ENCODE measurements at places on chromosomes 7 and 10.

DNA sequence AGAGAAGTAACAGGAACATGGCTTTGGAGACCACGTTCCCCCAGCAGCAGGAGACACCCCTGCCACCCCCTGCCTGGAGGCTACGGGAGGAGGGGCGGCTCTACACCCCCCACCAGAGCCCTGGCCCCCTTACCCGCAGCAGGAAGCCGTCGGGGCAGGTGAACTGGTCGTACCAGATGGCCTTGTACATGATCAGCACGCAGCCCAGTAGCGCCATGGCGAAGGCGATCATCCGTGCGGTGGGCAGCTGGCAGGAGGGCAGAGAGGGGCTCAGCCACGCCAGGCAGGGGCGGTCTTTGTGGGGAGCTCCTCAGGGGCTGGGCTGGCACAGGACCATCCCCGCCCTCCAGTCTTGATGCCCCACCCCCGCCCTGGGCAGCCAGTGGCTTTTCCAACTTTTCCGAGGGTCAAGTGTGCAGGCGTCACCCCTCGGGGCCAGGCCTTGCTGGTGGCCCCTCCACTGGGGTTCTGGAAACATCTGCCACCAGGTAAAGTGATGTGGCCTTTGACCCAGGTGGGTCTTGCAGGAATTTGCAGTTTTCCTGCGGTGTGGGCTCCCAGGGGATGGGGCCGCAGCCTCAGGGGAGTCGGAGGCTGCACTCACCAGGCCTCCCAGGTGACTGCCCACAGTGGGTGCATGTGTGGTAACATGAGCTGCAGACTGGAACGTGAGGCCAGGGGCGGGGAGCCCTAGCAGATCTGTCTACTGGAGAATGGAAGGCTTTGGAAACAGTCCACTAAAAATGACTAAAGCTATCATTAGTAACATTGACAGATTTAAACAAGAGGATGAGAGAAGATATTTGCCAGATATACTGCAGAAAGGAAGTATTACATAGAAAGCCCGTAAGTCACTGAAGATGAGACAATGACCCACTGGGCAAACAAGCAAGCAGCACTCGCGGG lies 9.7 kb downstream of the CALY start:
- H3K4me3 ChIP-seq: no peak overlapping the region
- DNase-seq: peak; percentile 44
- H3K27ac ChIP-seq: no peak overlapping the region
- peaks cover 67% of the 10 kb centered on the region for H3K27me3 ChIP-seq

- DNase-seq: peak; percentile 55
- no peak overlapping the region for H3K27ac ChIP-seq
- H3K4me1 ChIP-seq: no peaks in the 10 kb centered on the region
- no peaks in the 10 kb centered on the region for H3K36me3 ChIP-seq
- H3K27me3 ChIP-seq: no peaks in the 10 kb centered on the region
- H3K4me3 ChIP-seq: no peak overlapping the region
These were observed 52.4 kb downstream of the CALD1 start for GRCh38 chr7:134831862-134832261.

DNA sequence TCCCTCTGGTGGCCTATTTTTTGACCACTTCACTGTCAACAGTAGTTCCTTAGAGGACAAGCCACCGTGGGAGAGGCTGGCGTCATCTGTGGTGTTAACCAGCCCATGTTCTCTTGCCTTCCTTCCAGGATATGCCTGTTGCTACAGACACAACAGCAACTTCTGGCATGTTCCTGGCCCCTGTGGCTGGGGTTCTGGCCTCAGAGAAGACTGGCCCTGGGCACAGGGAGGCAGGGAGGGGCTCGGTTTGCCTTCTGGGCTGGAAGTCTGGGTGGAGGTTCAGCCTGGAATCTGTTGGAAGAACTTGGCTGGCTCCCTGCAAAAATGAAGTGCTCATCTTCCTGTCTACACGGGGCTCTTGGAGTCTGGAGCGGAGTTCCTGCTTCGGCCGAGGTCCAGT lies 25.7 kb downstream of the GOLGA7B start:
- DNase-seq: no peak
- H3K4me1 ChIP-seq: no peaks in the 10 kb centered on the region
- H3K36me3 ChIP-seq: no peaks in the 10 kb centered on the region
- H3K4me3 ChIP-seq: no peak overlapping the region
- no peaks in the 10 kb centered on the region for H3K27me3 ChIP-seq

DNA sequence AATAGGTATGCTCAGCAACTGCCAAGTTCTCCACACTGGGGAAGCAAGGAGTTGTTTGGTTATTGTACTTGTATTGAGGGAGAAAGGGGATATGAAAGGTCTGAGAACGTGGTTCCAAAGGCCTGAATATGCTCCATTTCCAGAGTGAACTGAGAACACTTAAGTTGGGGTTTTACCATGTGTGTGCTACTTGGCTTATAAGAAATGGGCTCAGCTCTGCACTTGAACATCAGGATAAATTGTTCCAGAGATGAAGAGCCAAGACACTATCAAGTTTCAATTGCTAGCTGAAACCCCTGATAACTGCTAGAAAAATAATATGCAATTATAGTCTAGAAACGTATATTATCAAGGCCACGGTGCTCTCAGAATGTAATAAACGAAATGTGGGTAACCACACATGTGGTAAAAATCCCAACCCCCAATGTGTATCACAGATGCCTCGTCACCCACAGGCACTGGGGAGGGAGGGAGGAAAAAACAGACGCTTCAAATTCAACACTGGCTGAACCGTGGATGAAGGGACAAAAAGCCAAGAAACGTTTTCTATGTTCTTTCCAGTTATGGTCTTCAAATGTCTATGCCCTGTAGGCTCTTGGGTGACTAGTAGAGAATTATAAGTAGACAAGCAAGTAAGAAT lies 16.3 kb downstream of the ELMO1 start:
- H3K4me1 ChIP-seq: no peaks in the 10 kb centered on the region
- no peak overlapping the region for H3K27ac ChIP-seq
- H3K36me3 ChIP-seq: no peaks in the 10 kb centered on the region
- no peak for DNase-seq
- no peaks in the 10 kb centered on the region for H3K27me3 ChIP-seq

DNA sequence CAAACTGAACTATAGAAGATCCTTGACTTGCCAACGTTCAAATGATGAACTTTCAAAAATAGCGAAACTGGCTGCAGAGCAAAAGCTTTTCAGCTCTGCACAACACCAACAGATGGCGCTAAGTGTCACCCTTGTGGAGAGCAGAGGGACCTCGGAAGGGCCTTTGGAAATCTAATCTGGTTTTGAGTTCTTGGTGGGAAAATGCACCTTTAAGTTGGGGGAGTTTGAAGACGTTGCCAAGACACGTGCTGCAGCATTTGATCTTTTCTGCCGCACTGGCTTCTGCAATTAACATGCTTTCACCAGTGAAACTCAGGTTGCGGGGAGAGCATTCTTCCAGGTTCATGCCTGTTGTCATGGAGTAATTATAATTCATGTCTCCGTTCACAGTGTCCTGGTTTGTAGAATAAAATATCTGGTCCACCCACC lies 26.3 kb upstream of the WDR11 start:
- H3K4me3 ChIP-seq: no peak overlapping the region
- H3K27ac ChIP-seq: no peak overlapping the region
- no peaks in the 10 kb centered on the region for H3K4me1 ChIP-seq
- no peaks in the 10 kb centered on the region for H3K36me3 ChIP-seq

DNA sequence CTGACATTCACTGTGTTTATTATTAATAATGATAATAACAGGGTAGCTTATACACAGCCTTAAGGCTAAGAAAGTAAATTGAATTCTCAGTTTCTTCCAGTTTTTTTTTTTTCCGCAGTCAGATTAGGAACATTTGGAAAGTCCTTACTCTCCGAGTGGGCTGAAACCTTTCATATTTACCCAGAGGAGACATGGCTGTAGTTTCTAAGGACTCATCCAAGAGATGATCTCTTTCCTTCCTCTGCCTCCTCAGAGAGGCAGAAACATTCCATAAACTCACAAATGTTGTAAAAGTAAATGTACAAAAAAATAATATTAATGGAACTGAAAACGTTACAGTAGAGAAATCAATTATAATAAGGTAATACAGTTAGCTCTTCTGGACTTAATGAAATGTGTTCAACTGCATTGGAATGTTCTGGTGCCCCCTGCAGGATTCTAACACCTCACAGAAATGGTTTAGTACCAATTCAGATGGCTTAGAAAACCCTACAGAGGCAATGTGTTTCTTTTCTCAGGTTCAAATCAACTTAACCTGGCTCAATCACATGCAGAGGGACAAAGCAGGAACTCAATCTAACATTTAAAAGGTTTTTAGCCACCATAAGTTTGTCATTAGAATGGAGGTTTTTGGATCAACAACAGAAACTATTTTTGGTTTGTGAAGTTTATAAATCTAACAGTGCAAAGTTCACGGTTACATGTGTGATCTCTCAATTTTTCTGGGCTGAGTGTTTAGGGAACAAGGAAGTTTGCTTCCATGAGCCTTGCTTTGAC lies 71.7 kb downstream of the ICA1 start:
- no peaks in the 10 kb centered on the region for H3K36me3 ChIP-seq
- no peak overlapping the region for H3K4me3 ChIP-seq
- peaks cover 9% of the 10 kb centered on the region for H3K4me1 ChIP-seq
- no peak for DNase-seq

GRCh38 chr7:47953822-47954221 lies 5.6 kb upstream of the PKD1L1 start:
- H3K27ac ChIP-seq: no peak overlapping the region
- H3K4me1 ChIP-seq: no peaks in the 10 kb centered on the region
- no peak overlapping the region for H3K4me3 ChIP-seq
- peaks cover 2% of the 10 kb centered on the region for H3K36me3 ChIP-seq
- DNase-seq: no peak

GRCh38 chr7:125927556-125927955 lies 997.9 kb upstream of the POT1 start:
- DNase-seq: no peak
- no peaks in the 10 kb centered on the region for H3K36me3 ChIP-seq
- H3K27ac ChIP-seq: no peak overlapping the region
- H3K4me1 ChIP-seq: no peaks in the 10 kb centered on the region
- no peaks in the 10 kb centered on the region for H3K27me3 ChIP-seq
- no peak overlapping the region for H3K4me3 ChIP-seq

DNA sequence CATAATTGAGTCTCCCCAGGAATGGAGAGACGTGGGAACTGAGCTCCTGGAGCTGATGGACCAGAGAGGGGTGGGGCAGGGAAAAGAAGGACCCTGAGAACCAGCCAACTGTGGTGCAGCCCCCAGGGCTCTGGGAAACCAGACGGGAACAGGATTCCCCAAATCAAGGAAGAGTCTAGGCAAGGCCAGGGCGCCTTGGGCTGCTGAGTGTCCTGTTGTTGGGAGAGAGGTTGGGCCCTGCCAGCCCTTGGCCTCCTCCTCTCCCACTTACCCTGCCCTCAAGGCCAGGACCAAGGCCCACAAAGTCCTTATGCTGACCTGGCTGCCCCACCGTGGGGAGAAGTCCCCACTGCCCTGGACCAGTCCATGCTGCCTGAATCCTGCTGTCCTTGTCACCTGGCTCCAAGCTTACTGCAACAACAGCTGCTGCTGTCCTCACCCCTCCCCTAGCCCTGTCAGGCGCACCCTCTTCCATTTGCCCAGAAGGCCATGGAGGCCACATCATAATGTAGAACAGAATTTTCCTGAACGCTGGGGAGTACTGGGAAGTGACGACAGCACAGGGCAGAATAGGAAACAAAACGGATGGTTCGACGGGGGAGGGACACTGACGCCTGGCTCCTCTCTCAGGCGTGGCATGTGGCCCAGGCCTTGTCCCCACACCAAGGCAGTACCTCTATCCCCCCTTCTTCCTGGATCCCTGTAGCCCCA lies 132.9 kb upstream of the ZMIZ1 start:
- H3K27me3 ChIP-seq: no peaks in the 10 kb centered on the region
- H3K36me3 ChIP-seq: no peaks in the 10 kb centered on the region
- H3K4me3 ChIP-seq: no peak overlapping the region

DNA sequence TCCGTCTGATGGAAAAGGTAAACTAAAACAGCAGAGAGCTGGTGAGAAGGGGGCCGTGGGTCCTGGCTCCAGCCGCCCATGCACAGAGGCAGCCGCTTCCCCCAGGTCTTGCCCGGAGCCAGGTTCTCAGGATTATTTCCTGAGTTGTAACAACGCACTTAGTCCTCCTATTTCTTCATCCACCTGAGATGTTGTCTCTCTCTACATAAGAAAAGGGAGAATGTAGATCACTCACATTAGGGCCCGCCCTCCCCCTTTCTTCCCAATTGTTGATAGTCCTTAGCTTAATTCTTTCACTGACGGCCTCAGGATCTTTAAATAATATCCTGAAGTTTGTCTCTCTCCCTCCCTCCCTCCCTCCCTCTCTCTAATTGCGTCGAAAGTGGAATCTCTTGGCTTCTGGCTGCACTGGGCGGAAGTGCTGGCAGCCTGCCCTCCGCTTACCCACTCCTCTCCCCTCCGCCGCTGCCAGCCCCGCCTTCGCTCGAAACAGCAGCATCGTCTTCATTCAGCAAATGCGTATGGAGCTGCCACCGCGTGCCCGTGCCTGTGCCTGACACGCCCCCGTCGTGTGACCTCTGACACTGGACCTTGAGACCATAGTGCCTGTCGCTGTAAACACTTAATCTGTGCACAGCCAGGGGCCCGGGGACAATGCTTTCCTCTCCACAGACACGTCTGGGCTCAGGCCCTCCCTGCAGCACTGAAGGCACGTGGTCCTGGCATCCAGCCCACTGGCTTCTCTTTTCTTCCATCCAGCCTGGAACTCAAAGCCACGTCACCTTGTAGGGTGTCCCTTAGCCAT lies 174.5 kb upstream of the PPP2R2D start:
- no peak overlapping the region for H3K27ac ChIP-seq
- no peaks in the 10 kb centered on the region for H3K4me1 ChIP-seq
- peaks cover 2% of the 10 kb centered on the region for H3K27me3 ChIP-seq
- DNase-seq: peak; percentile 40

GRCh38 chr10:101319241-101319915 lies 34.6 kb upstream of the BTRC start:
- DNase-seq: no peak
- H3K27me3 ChIP-seq: no peaks in the 10 kb centered on the region
- H3K36me3 ChIP-seq: no peaks in the 10 kb centered on the region
- H3K27ac ChIP-seq: no peak overlapping the region

GRCh38 chr10:63478564-63478963 lies 12.8 kb upstream of the JMJD1C start:
- DNase-seq: no peak
- no peak overlapping the region for H3K27ac ChIP-seq
- H3K4me3 ChIP-seq: no peak overlapping the region
- peaks cover 2% of the 10 kb centered on the region for H3K4me1 ChIP-seq
- H3K36me3 ChIP-seq: no peaks in the 10 kb centered on the region
